8988T (cell line): ENCODE measurements at places on chromosomes 16 and 17.

GRCh38 chr16:69935278-69935711, 15.8 kb upstream of the CLEC18A start:
- no peak for DNase-seq

- DNase-seq, result no peak
These were observed 302.7 kb upstream of the PMFBP1 start for GRCh38 chr16:72474501-72475123.

DNA sequence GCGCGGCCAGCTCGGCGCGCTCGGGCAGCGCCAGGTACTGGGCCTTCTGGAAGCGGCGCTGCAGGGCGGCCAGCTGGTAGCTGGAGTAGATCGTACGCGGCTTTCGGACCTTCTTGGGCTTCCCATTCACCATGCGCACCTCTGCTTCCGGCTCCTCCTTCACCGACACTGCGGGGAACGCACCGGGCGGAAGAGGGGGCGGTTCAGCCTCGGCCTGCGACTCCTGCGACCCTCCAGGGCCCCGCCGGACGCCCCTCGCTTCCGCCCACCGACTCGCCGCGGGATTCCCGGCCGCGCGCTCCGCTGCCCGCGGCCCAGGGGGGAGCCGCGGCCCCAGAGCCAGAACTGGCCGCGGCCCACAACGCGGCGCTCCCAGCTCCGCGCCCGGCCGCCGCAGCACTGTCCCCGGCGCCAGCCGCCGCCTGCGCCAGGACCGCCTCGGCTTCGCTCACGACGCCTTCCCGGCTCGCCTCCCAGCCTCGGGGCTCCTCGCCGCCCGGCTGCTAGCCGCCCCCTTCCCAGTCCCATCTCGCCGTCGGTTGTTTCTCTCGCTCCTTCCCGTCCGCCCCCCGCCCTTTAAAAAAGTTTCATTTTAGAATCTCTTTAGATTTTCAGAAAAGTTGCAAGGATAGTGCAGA, 1.5 kb downstream of the DLX3 start:
- DNase-seq, result no peak

DNA sequence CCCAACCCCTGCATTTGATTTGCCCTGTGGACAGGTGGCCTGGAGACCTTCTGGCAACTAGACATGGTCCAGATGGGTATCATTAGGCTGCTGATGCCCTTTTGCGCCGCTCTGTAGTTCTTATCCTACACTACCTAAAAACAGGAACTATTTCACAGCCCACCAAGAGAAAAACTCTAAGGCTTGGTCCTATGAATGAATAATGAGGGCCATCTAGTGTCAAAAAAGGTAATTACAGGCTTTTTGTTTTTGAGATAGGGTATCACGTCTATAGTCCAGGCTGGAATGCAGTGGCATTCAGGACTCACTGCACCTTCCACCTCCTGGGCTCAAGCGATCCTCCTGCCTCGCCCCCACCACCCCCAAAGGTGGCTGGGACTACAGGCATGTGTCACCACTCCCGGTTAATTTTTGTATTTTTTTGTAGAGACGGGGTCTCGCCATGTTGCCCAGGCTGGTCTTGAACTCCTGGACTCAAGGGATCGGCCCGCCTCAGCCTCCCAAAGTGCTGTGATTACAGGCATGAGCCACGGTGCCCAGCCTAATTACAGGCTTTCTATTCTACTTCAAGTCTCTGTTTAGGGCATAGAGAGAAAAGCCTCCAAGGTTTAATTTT, 20.9 kb downstream of the COIL start:
- no peak for DNase-seq

DNA sequence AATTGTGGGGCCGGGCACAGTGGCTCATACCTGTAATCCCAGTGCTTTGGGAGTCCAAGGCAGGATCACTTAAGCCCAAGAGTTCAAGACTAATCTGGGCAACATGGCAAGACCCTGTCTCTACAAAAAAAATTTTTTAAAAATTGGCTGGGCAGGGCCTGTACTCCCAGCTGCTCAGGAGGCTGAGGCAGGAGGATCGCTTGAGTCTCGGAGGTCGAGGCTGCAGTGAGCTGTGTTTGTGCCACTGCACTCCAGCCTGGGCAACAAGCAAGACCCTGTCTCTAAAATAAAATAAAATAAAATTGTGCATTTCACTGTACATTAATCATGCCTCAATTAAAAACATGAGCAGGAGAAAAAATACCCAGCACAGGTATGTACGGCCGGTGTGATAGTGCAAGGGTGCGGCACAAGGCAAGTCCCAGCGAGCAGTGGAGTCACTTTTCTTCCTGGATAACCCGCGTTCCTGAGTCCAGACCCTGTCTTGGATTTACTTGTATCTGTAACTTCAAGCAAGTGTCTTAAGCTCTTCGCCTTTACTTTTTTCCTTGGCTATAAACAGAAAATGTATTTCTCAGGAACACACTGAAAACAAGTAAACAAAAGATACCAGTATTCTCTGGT, 11.4 kb downstream of the ZDHHC7 start:
- DNase-seq, result no peak

DNA sequence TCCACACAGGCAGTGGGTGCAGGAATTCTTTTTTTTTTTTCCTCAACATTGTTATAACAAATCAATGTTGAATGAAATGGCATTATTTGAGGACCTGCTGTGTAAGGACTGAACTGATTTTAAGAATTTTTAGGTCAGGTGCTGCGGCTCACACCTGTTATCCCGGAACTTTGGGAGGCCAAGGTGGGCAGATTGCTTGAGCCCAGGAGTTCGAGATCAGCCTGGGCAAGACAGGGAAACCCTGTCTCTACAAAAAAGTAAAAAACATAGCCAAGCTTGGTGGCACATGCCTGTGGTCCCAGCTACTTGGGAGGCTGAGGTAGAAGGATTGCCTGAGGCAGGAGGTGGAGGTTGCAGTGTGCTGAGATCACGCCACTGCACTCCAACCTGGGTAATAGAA, 12.4 kb downstream of the MPRIP start:
- DNase-seq, result no peak

- no peak for DNase-seq
These were observed 6.4 kb upstream of the ARHGAP27 start for GRCh38 chr17:45438931-45439610.

DNA sequence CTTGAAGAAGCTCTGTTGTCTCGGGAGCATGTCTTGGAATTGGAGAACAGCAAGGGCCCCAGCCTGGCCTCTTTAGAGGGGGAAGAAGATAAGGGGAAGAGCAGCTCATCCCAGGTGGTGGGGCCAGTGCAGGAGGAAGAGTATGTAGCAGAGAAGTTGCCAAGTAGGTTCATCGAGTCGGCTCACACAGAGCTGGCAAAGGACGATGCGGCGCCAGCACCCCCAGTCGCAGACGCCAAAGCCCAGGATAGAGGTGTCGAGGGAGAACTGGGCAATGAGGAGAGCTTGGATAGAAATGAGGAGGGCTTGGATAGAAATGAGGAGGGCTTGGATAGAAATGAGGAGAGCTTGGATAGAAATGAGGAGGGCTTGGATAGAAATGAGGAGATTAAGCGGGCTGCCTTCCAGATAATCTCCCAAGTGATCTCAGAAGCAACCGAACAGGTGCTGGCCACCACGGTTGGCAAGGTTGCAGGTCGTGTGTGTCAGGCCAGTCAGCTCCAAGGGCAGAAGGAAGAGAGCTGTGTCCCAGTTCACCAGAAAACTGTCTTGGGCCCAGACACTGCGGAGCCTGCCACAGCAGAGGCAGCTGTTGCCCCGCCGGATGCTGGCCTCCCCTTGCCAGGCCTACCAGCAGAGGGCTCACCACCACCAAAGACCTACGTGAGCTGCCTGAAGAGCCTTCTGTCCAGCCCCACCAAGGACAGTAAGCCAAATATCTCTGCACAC, 21.2 kb downstream of the AKAP1 start:
- DNase-seq, result no peak

GRCh38 chr17:29714146-29714545, 91.4 kb upstream of the CORO6 start:
- no peak for DNase-seq
